Cardiac fibroblast (primary cell): ENCODE measurements at places on chromosomes 12 and 14.

- DNase-seq, result peak; percentile 65
Observed at GRCh38 chr14:38721822-38722431, 381.1 kb downstream of the SEC23A start.

GRCh38 chr14:69657950-69658355 is 46.6 kb downstream of the SUSD6 start:
- peak; percentile 59 for DNase-seq

DNA sequence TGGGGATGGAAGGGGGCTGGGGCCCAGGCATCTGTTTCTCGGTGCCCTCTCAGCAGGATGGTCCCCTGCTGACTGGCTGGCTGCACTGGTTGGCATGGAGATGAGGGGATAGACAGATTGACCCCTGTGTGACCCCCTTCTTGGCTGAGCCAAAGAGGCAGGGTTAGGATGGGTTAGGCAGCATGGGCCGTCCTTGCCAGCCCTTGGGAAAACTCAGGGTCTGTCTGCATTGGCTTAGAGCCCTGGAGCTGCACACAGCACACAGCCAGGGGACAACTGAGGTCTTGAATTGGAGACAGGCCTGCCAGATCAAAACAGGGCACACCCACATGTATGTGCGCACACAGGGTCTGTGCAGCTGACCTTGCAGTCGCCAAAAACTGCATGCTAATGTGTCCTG is 11.2 kb upstream of the LRP1-AS start:
- DNase-seq, result no peak

DNA sequence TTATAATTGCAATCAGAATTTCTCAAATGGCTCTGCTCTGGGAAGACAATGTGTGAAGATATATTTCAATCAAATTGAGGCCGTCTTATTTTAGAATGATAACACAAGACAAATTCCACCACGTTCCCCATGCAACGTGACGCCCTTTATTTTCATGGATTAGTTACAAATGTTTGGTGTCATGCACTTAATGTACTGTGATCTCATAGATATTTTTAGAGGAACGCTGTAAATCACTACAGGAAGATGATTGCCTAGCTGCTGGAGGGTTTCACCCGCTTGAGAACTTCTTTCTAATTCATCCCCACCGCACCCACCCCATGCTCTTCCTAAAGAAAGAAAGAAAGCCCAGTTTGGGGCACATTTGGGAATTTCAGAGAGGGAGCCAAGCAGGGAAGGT is 117.2 kb downstream of the PLXNC1 start:
- DNase-seq, result no peak

DNA sequence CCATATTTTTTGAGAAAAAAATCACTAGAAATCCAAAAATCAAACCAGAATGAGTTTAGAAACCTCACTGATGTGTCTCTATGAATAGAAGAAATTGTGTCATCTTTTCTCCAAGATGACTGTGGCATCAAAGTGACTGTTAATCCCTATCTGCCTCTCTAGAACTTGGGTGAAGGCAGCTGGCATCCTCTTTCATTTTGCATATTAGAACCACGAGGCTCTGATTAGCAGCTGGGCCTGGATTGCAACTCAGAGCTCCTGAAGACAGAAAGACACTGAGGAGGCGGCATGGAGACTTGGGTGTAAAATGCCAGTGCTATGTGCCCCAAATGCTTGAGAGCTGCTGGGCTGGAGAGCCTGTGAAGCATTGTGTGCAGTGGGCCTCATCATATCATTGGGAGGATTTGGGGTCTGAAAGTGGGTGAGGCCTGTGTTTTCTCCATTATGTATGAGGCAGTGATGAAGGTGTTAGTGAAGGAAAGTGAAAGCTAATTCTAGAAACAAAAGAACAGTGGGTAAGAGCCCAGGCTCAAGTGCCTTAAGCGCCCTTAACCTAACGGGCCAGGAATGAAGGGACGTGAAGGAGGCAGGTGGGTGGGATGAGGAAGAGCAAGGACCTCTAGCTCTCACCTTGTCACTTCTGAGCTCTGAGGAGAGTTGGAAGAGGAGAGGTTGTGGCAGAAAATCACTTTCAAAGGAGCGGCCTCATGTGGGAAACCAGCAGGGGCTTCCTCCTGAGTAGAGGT is 26.2 kb downstream of the NKX2-8 start:
- DNase-seq, result no peak

DNA sequence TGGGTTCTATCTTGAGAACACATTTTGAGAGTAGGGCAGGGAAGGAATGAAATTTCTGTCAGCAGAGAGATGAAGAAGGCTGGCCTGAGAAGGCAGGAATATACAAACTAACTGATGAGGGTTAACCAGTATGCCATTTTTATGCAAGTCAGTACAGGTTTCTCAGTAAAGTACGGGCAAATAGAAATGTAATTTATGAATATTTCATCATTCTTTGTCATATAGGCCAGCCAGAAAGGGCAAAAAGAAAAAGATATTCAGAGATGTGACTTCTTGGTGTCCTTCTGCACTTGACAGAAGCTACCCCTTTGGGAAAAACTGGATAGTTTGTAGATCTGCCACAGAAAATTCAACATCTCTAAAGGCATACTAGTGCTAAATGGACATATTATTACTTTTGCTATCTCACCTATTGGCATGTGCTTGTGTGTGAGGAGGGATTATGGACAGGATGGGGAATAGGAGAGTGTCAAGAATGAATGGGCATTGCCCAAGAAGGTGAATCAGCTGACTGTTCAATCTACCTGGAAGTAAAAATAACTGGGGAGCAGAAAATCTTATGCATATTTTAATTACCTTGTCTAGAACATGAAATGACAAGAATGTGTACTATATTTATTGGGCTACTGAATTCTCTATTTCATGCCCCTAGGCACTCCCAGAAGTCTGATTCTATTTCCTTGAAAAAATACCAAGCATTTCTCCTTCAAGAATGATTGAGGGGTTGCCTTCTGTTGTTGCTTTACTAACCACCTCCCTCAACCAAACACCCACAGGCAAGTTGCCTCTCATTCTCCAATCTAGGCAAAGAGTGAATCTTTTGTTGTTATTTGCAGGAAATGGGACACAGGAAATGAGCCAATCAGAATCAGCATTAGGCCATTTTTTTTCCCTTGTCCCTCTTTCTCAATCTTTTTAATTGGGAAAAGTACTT is 175.1 kb upstream of the SLC38A2 start:
- DNase-seq, result peak; percentile 41

DNA sequence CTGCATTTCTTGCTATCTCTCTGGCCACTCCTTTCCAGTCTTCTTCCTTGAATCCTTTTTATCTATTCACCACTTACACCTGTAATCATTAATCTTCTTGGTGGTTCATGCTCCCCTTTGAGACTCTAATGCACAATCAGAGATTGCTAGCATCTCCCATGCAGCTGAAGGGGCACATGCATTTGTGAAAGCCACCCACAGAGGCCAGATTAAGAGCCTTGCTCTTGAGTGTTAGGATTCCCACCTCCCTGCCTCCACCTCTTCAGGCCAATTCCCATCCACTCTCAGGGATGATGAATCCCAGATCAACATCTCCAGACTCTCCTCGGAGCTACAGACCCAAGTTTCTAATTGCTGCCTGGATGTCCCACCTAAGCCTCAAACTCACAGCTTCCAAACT is 19.4 kb upstream of the KRT18 start:
- DNase-seq, result no peak

DNA sequence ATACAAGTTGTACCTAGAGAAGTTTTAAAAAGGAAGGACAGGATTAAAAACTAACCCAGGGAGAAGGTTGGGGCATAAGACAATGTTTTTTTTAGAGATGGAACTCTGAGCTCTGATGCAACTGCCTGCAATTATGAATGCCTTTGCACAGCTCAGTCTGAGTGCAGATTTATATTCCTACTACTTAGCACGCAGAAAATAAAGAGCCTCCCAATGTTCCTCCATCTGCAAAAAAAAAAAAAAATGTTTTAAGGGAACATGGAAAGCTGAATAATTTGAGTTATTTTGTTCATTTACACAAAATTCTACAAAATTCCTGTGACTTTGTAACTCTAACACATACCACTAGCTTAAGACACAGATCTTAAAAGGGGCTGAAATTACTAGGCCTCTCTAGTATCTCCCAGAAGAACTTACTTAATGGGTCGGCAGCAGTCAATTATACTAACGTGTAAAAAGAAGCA is 15.7 kb downstream of the CLIP1 start:
- DNase-seq, result peak; percentile 54

GRCh38 chr14:101963656-101964296 is 597 bp upstream of the DYNC1H1 start:
- no peak for DNase-seq

GRCh38 chr14:67241411-67242167 is at the start of gene PALS1:
PALS1 (plus strand) TSS chr14:67241435; CDS start chr14:67279171, 37,736 bp downstream.
- DNase-seq, result peak; percentile 78

DNA sequence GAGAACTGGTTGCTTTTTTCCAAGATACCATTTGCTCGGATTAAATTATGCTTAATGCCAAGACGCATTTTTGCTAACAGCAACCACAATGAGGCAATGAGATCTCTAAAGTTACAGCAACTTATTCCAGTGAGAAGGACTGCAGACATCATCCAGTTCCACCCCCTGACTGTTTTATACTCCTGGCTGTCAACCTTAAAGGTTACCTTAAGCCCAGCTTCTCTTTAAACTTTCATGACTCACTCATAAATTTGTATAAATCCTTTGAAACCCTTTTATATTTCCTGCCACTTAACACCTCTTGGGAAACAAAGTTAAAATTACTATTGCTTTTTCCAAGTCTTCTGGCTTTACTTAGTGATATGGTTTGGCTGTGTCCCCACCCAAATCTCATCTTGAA is 80.2 kb downstream of the TMTC1 start:
- DNase-seq, result no peak

DNA sequence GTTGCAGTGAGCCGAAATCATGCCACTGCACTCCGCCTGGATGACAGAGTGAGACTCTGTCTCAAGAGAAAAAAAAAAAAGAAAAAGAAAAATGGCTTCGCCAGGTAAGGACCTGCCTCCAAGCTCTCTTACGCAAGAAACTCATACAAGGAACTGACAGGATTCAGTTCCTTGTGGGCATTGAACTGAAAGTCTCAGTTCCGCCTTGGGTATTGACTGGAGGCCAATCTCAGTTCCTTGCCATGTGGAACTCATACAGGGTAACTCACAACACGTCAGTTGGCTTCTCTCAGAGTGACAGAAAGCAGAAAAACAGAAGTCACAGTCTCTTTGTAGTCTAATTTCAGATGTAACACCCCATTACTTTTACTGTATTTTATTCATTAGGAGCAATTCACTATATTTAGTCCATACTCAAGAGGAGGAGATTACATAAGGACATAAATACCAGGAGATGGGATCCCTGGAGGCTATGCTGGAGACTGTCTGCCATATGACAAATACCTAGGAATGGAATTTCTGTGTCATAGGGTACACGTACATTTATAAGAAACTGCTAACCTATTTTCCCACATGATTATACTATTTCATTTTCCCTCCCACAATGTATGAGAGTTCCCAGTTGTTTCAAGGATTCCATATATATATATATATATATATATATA is 11.4 kb upstream of the NOPCHAP1 start:
- peak; percentile 77 for DNase-seq

GRCh38 chr12:59858508-59859170 is 262.8 kb downstream of the SLC16A7 start:
- no peak for DNase-seq

DNA sequence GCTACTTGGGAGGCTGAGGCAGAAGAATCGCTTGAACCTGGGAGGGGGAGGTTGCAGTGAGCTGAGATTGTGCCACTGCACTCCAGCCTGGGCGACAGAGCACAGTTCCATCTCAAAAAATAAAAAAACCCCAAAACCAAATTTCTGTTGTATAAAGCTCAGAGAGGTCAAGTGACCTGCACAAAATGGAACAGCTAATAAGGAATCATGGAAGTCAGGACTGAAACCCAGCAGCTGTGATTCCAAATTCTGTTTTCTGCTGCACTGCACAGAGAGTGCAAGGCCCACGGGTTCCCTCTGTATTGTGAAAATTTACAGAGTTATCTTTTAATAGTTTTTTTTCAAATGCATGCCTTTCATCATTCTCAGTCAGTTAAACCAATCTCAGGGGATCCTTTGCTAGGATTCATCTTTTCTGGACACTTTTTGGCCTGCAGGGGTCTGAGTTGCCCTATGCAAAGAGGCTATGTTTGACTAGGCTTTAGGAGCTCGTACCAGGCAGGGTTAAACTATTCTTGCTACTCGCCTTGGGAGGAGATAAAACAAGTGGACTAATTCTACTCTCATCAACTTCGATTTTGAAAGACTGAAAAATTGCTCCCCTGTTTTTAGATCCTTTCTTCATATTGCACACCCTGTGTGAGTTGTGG is 26.1 kb upstream of the AACS start:
- no peak for DNase-seq

- DNase-seq, result peak; percentile 70
Observed at GRCh38 chr14:31388687-31389413, 31.5 kb downstream of the HEATR5A start.

GRCh38 chr14:71220462-71220861 is 313.2 kb downstream of the PCNX1 start:
- DNase-seq, result no peak

DNA sequence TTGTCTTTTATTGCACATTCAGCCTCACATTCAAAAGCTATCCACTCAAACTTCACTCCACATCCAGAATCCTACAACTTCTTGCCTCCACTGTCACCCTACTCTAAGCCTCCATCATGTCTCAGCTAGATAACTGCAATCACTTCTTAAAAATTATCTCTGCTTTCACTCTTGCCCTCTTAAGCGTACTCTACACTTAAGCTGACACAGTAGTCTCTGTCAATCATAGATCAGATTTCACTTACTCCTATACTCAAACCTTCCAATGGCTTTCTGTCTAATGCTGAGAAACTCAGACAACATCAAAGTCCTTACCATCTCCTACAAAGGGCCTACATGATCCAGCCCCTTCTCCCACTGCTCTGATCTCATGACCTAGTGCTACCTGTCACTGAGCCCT is 304.1 kb downstream of the ITPR2 start:
- DNase-seq, result no peak

- DNase-seq, result no peak
Observed at GRCh38 chr12:52341066-52341580, 19.9 kb upstream of the KRT83 start.

DNA sequence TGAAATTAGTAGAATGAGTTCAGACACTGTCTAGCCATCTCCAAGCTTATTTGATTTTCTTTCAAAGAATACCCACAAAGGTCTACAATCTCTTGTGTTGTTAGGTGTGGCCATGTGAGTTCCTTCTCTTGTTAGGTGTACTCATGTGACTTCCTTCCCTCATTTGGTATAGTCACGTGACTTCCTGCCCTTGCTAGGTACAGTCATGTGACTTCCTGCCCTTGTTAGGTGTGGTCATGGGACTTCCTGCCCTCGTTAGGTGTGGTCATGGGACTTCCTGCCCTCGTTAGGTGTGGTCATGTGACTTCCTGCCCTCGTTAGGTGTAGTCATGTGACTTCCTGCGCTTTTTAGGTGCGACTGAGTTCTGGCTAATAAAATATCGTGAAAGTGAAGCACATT is 179.6 kb downstream of the TMX1 start:
- DNase-seq, result no peak
